NCI-H226 (cell line): ENCODE measurements at places on chromosomes 5 and 9.
A peak's percentile ranks its signal among the peaks of the same experiment; 100 is the strongest.

GRCh38 chr9:88980740-88981203 lies 10.5 kb upstream of the S1PR3 start:
- peak; percentile 33 for DNase-seq

GRCh38 chr5:42715785-42716184 lies 40.8 kb upstream of the CCDC152 start:
- no peak for DNase-seq

- peak; percentile 3 for DNase-seq
These were observed 25.3 kb downstream of the GGTA1 start for GRCh38 chr9:121474231-121474947.

DNA sequence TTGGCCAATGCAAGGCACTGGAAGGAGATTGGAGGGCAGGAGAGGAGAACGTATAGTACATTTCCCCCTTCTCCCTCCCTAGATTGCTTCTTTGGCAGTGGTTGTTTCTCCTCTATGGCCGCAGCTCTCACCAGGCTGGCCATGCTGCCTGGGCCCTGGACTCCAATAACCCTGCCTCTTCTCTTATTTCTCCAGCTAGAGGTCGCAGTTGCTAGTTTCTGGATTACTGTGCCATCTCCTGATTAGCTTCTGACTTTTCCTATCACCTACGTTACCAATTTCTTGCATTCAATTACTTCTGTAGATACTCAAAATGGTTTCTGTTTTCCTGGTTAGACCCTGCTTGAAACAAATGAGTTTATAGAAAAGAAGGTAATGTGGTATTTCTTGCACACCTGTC lies 2.4 kb upstream of the MACIR start:
- no peak for DNase-seq

DNA sequence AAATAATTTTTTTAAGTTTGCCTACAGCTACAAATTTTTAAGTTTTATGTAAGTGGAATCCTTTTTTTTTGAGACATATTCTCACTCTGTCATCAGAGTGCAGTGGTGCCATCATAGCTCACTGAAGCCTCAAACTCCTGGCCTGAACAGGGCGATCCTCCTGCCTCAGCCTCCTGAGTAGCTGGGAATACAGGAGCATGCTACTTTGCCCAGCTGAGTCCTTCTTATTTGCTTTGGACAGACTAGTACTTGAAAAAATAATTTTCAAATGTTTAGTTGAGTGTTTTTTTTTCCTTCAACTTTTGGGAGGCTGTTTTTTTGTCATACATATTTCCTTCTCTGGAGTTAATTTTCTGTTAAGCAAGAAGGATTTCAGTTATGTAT lies 7.4 kb downstream of the GAPVD1 start:
- DNase-seq, result no peak

GRCh38 chr5:57937025-57937424 lies 454.4 kb upstream of the ACTBL2 start:
- DNase-seq, result no peak

- peak; percentile 9 for DNase-seq
These were observed 208.0 kb upstream of the ARRDC3 start for GRCh38 chr5:91591076-91591475.

GRCh38 chr5:159539678-159540077 lies 209.4 kb upstream of the IL12B start:
- no peak for DNase-seq

GRCh38 chr9:111034170-111034897 lies 3.9 kb downstream of the LPAR1 start:
- no peak for DNase-seq

DNA sequence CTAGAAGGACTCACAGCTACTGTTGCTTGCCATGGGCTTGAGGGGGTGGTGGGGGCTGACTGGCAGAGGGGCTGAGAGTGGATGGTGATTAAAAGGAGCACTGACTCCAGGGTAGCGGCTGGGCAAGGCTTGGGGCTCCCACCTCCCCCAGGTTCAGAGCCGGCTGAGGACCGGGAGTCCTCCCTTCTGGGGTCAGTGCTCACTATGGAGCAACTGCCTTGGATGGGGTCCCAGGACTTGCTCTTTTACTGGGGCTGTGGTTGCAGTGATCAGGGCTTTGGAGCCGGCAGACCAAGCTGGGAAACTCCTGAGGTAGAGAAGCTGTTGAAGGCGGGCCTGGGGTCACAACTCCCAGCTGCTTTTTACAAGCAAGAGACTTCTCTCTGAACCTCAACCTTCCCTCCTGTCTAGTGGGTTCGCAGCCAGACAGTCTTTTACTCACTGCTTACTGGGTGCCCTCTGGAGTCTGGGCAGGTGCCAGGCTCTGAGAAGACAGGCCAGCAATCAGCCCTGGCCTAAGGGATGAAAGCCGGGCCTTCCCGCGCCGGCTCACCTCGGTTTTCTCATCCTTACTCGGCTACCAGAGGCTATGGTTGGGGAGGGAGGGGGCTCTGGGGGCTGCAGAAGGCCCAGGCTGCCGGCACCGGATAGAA lies 795 bp upstream of the ASS1 start:
- DNase-seq, result peak; percentile 22

DNA sequence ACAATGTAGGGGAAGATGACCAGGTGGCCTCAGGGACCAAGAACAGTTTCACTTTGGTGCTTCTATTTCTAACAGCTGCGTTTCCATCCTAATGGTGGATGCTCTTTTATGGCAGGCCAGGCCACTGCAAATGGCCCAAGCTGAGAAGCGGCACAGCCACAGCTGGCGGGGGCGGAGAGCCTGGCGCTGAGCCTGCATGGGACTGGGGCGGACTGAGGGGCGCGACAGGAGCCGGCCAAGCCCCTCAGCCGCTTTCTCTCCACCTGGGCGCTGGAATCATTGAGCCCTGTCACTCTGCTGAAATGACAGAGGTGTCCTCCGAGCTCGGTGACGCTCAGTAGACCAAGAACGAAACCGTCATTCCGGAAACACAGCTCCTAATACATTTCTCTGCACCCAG lies 317.3 kb upstream of the PDE4D start:
- no peak for DNase-seq

- DNase-seq, result peak; percentile 60
These were observed 44.7 kb upstream of the TMEM215 start for GRCh38 chr9:32738501-32739172.

GRCh38 chr5:68343421-68343826 lies 127.9 kb downstream of the PIK3R1 start:
- peak; percentile 95 for DNase-seq

- no peak for DNase-seq
These were observed 16.6 kb upstream of the CARD19 start for GRCh38 chr9:93079371-93079770.

DNA sequence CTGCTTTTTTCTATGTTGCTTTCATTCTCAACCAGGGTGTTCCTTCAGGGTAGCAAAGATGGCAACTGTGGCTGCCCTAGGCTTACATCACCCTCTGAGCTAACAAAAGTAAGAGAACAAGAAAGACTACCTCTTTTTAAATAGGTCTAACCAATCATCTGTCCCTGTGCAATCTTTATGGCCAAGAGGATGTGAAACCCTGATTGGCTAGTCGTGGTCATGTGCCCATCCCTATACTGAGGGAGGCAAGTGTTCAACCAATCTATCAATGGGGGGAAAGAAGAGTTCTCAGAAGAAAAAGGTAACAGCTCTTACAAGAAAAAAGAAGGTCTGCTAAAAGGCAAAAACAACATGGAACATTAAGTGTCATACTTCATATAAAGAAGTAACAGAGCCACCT lies 11.7 kb upstream of the SNCAIP start:
- DNase-seq, result no peak

GRCh38 chr9:124239249-124240073 lies 18.3 kb upstream of the NEK6 start:
- DNase-seq, result no peak

DNA sequence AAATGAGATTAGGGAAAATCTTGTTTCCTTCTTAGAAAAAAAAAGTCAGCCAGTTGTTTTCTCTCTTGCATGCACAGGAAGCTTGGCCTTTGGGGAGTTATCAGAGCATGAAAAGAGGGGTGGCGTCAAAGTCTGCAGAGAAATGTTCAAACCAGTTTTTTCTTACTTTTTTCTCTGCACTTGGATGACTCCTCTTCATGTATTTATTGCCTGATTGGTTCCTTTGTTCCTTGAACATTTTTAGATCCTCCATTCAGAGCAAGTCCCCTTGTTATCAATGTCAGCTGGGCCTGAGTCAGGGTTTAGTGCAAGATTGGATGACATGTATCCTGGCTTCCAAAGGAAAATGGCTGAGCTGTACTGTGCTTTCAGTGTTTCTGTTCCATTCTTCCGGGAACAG lies 392.6 kb upstream of the BRINP1 start:
- DNase-seq, result no peak

DNA sequence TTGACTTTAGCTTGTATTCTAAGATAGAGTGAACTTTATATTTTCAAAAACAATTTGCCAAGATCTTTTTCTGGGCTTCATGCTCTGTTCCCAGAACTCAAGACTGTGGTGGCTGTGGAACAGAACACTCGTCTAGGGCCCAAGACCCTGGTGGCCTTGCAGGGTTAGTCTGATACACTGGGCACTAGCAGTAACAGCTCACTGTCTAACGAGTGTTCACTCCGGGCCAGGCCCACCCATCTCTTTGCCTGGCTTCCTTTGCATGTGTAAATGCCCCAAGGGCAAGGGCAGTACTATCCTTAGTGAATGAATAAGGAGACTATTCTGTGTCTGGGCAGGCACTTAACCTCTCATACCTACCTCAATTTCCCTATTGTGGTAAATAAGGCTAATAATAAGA lies 47.4 kb downstream of the PHF2 start:
- DNase-seq, result no peak
